ENCODE measurements at places on chromosomes 3 and 15.

- DNase-seq: no peak
Measured at GRCh38 chr3:177731644-177732268, 534.5 kb upstream of the TBL1XR1 start.

- no peak for DNase-seq
Measured at GRCh38 chr15:38182900-38183299, 69.7 kb upstream of the SPRED1 start.

DNA sequence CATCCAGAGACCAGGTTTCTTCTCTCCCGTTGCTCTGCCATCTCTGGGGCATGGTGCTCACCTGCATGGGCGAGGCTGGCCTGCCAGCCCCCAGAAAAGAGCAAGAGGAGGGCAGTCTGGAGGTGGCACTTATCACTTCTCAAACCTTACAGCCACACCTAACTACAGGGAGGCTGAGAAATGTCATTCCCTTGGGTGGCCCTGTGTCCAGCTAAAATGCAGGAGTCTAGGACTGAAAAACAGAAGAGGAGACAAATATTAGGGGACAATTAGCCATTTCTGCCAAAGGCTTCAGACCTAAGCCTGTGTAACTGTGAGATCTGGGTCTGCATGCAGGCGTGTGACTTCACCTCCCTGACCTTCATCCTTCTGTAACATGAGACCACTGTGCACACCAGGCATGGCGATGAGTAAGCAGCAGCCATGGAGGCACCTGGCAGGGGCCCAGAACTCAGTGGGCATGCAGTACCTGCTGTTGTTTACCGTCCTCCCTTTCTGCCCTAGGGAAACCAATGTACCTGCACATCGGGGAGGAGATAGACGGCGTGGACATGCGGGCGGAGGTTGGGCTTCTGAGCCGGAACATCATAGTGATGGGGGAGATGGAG, 83.4 kb downstream of the MESD start:
- DNase-seq: no peak

DNA sequence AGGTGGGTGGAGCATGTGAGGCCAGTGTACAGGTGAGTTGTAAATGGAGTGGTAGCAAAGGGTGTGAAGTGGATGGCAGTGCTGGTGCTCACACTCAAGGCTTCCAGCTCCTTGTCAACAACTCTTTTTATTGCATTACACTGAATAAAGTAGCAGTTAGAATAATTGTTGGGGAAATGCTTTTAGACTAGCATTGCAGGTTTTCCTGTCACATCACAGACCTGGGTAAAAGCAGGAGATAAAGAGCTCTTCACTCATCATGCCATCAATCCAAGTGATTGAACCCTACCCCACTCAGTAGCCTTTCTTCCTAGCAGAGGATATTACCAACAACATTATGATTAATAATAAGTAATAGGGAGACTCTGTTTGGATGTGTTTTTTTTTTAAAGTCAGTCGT, 81.6 kb downstream of the CDIN1 start:
- DNase-seq: no peak

GRCh38 chr15:57884936-57885335, 178.4 kb downstream of the POLR2M start:
- DNase-seq: no peak

DNA sequence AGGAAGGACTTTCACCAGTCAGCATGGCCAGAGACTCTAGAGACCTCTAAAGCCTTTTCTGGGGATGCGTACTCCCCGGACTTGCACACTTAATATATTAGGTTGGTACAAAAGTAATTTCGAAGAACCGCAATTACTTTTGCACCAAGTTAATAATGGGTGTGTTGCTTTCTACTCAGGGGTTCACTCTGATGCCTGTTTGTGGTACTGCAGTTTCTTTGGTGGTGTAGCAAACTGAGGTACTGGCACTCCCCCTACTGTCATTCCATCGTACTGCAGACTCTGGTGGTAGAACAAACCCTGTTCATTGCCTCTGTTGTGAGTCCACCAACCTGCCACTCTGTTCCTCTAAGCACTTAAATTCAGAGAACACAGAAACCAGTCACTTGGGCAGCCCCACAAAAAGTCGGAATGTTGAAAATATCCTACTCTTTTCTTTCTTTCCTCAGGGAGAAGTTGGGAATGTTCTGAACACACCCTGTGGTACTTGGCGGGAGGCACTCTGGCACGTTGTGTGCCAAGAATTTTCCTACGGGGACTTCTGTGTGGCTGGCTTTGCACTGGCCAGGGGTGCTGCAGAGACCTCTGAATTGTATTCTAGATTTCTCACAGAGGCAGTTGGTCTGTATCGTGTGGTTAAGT, 46.3 kb downstream of the GABRG3 start:
- DNase-seq: no peak

DNA sequence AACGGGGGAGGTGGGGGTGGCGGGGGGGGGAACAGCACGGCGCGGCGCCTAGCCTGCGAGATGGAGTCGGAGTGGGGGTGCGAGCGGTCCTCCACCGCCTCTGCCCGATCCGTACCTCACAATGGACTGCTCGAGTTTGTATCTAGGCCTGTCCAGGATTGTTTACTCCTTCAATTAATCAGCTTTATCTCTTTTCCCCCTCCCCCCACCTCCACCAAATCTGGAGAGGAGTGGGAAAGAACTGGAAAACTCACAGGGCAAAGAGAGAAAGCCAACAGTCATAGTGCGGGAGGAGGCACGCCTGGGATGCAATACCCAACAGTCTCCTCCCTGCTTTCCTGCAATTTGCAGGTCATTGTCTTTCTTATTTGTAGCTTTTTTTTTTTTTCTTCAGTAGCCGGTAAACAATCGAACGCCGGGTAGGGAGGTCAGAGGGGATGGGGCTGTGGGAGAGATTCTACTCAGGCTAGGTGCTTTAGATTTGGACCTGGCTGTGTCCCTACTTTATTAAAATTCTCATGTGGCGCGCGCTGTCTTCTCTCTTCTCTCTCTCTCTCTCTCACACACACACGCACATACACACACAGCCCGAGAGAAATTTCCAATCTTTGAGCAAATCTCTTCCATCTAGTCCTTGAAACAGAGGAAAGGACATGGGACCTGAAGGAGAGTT, 6.9 kb upstream of the MEIS2 start:
- no peak for DNase-seq

DNA sequence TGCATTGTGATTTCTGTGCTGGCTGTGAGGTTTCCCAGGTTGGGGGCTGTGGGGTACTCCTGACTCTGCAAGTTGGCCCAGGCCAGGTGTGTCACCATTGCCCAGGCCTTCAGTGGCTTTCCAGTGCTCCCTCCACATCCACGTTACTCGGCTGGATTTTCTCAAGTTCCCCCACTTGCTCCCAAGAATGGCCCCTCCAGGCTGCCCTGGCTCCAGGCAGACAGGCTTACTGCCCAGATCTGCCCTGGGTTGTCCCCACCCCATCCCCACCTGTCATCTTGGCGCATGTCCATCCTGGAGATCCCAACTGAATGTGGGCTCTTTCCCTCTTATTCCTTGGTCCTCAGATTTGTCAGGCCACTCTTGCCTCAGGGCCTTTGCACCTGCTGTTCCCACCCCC, 3.6 kb downstream of the APBA2 start:
- DNase-seq: no peak

DNA sequence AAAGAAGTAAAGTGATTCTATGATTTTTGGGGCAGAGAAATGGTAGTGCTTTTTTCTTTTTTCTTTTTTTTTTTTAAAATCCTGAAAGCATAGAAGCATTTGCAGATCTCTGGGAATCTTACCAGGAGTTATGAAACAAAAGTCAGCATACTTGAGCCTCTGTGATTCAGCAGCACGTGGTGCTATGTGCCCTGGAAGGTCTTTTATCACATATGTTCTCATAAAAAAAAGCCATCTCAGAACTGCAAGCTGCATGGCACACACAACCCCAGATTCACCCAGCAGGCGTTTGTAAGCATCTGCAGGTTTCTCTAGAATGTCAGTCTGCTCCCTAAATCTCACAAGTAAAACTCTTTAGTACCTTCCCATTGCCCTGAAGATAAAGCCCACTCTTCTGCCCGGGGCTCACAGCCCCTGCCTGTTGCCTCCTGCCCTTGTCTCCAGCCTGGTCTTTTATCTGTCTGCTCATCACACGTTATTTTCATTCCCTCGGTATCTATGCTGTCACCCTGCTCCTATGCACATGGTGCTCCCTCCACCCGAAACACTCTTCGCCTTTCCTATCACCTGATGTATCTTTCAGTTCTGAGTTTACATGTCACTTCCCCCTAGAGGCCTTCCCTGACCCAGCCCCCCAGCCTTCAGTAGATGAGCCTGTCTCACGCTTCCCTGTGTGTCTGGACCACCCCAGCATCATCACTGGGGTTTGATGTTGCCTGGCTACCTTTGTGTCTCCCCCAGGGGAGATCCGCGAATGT, 72.4 kb downstream of the CHDH start:
- no peak for DNase-seq

- DNase-seq: no peak
Measured at GRCh38 chr3:194136519-194137007, 615 bp downstream of the HES1 start.

DNA sequence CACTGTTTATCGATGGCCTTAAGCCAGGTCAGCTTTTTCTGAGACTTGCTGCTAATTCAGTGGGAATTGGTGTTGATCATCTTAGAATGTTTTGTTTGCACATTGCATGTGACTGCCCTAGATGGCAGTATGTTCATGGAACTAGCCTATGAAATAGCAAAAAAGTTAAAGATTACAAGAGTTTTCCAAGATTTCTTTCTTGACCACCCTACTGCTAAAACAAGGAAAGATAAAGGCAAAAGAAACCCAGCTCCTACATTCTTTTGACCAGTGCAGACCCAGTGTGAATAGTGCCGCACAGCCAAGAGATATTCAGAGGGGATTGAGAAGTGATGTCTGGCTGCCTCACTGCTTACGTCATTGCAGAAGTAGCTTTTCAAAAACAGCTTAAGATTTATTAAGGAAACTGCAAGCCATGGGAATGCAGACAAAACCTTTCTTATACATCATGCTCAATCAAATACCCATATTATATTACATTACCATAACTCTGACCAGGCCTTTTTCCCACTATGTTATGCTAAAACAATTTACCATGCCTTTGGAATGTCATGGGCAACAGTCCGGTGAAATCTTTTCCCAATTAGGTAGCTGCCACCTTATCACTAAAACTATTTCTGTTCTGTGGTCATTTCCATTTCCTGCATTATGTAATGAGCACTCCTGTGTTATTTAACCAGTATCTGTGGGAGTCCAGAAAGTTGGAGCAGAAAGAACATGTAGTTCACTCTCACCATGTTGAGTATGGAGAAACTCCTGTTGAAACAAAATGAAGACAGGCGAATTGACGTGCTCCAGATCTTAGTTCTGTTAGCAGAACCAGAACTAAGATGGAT, 6.0 kb downstream of the PHLDB2 start:
- no peak for DNase-seq

GRCh38 chr3:194775266-194775665, 89.6 kb downstream of the FAM43A start:
- DNase-seq: no peak

GRCh38 chr15:64566629-64567427, 106.5 kb downstream of the ZNF609 start:
- DNase-seq: no peak

GRCh38 chr3:106740116-106740515, 637.1 kb upstream of the CCDC54 start:
- no peak for DNase-seq

DNA sequence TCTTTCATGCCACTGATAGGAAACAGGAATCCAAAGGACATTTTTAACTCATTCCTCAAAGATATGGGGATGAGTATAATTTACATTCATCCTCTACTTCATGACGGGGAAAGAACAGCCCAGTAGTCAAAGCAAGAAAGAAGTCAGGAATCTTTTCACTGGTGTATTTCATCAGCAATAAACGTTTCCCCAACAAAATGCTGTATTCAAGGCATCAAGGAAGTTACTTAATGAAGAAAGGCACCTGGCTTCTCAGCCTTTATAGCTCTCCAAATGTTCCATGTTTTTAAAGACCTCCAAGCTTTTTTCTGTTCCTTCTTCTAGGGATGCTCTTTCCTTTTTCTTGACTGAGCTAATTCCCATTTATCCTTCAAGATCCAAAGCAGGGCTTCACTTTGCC, 221.5 kb upstream of the ICE2 start:
- no peak for DNase-seq

DNA sequence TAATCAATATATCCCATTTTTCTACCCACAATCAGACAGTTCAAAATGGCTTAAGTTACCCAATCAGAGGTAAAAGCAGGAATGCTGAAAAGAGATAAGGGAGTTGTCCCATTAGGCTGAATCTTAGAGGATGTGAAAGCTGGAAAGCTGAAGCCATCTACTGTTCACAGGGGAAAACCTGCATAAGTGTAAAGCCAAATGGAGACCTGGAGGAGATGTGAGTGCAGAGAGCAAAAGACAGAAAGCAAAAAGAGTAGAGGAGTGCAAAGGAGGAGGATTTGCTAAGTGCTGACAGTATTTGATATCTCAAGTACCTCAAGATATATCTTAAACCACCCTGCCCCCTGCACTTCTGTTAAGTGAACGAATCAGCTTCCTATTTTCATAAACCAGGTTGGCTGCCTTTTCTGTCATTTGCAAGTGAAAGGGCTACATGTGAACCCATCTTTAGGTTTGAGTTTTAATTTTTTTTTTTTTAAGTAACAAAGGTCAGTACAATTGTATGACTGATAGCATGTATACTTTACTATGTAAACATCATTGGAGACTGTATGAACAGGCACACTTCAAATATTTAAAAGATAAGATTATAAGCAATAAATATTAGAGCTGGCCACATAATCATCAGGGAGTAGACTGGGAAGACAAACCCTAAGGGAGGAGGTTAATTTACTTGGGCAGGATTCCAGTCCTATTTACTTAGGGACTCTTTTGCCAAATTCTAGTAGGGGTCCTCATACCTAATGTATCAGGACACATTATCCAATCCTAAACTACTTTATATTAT, 22.8 kb upstream of the P2RY1 start:
- no peak for DNase-seq

GRCh38 chr3:114962189-114962588, 184.9 kb downstream of the ZBTB20 start:
- DNase-seq: no peak

DNA sequence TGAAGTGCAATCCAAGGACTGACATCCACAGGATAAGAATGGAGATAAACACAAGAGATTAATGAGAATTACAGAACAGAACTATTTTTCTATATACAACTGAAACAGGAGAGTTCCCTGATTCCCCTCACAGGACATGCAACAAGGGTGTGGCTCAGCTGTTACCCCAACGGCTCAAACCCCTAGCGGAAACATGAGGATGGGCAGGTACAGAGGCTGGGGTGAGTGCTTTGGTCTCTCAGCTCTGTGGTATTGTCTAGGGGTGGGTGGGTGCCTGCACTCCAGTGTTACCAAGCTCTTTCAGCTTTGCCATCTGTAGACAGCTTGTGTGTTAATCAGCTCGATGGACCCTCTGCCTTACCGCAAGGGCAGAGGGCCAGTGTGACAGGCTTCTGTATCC, 17.8 kb upstream of the LRIG1 start:
- no peak for DNase-seq

GRCh38 chr3:97793420-97794019, 28.3 kb upstream of the CRYBG3 start:
- no peak for DNase-seq

DNA sequence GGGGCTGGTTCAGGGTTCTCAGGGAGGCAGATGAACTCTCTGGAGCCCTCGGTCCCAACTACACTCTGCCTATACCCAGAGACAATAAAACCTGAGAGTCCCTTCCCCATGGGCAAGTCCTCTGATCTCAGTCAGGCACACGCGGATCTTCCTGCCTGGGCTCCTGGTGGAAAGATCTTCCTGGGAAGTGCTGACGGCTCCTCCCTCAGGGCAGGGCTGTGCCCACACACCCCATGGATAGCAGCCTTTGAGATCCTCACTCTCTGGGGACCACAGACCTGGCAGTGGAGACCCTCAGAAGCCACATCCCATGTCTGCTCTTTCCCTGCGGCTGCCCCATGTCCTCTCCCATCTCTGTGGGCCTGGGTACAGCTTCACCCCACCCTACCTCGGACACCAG, 10.4 kb downstream of the SH2D7 start:
- DNase-seq: no peak
